ENCODE measurements at places on chromosomes 5 and 9.

DNA sequence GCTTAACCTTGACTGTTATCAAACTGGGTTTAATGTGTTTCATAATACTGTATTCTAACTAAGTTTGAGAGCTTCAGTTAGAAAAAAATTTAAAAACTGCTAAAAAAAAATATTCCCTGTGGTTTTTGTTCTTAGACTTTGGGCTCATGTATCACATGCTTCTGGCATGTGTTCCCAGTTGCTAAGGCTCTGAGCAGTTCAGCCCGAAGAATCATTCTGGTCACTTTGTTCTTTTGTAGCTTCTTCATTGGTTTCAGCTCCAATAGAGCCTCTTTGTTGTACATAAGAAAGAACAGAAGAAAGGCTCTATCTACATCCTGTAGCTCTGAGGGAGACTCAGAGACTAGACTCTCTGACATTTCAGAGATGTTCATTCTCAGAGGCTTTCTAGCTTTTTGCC, 25.6 kb downstream of the KCNN2 start:
- no peak for DNase-seq

- DNase-seq = no peak
These were observed 620.6 kb downstream of the PDE4D start for GRCh38 chr5:59272809-59273427.

DNA sequence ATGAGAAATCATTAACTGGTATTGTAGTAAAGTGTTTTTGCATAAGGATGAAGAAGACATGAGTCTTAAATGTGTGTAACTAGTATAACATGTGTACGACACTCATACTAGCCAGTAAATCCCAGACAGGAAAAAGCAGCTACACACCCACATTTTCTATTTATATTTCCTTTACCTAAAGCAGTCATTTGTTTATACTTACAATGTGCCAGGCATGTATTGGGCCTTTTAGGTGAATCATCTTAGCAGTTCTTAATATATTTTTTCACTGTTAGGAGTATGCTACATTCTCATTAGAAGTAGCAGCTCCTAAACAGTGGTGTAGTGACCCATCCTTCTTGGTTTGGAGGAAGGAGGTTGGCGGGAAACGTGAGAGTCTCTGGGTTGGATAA, 55.8 kb upstream of the TMC1 start:
- DNase-seq = no peak

GRCh38 chr5:140883373-140883772, 1.4 kb downstream of the PCDHA13 start:
- no peak for DNase-seq

DNA sequence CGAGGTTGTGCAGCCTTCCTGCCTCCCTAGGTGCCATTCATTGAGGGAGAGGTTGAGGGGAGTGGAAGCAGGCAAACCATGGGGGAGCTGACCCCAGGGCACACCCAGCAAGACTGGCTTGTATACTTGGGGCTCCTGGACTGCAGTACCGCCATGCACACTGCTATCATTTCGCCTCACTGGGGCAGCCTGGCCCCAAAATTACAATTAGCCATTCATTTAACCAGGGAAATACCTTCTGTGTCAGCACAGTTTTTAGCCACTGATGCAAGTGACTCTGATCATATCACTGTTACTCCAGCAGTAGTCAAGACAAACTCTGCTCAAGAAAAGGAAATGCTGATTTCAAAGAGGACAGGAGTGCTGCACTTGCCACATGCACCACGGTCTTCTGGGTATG, 109.7 kb downstream of the TRIO start:
- DNase-seq = no peak

GRCh38 chr9:96651626-96652025, 3.5 kb downstream of the PRXL2C start:
- DNase-seq = no peak

- no peak for DNase-seq
These were observed 11.0 kb upstream of the TRAF1 start for GRCh38 chr9:120937596-120937995.

DNA sequence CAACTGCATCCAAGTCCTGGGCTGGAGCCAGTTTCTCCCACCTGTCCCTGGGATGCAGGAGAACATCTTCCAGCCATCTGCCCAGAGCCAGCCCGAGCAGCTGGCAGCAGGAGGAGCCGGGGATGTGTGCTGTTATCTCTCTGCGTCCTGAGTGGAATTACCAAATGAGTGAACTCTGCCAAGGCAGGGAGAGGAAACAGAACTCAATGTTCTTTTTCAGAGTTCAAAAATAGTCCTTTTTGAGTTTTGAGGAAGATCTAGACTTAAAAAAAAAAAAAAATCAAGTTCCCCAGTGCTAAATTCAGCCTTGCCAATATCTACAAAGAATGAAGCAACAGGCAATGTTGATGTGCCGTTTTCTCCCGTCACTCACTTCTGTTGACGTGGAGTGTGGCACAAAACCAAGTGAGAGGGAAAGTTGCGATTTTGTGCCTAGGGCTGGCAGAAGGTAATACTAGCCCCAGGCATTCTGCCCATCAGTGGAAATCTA, 56.2 kb downstream of the TMOD1 start:
- no peak for DNase-seq

DNA sequence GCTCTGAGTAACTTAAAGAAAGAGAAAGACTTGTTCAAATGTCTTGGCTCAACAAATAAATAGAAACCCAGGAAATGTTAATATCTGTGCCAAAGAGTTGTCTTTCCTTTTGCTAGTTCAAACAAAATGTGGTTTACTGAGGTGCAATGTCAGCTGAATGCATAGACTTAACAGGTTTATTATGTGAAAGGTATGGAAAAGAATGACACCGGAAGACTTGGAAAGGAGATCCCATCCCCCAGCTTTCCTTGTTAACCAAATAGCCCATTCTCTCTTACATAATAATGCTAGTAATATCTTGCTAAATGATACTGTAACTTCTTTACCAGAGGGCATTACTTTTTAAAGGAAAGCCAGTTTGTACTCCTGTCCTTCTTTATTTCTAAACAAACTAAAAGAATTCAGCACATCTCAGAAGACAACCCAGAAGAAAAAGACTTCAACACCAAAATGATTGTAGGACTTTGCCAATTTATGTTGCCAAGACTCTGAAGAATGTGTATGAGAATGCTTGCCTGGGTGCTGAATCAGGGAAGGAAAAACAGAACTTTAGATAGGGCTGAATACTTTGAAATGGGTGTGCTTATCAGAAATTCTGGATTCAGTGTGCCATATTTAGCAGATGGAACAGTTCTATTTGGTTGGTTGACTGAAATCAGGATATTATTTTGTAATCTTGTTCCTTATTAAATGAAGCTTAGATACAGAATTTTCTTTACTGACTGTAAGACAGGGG, 344.1 kb downstream of the TMEM38B start:
- DNase-seq = no peak

DNA sequence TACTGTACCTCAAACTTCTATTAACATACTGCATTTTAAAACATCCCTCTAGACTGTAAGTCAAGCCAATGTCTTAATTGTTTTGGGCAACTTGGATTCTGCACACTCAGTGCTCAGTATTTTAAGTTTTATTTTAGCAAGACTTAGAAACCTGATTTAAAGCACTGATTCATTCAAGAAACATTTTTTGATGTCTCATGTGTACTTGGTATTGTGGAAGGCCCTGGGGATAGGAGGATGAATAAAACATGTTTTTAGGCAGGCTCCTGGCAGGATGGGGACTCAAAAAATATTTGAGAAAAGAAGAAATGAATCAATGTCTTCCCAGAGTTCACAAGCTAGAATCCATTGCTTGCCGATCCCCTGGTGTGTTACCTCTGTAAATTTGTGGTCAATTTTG, 334.0 kb upstream of the PUM3 start:
- no peak for DNase-seq

DNA sequence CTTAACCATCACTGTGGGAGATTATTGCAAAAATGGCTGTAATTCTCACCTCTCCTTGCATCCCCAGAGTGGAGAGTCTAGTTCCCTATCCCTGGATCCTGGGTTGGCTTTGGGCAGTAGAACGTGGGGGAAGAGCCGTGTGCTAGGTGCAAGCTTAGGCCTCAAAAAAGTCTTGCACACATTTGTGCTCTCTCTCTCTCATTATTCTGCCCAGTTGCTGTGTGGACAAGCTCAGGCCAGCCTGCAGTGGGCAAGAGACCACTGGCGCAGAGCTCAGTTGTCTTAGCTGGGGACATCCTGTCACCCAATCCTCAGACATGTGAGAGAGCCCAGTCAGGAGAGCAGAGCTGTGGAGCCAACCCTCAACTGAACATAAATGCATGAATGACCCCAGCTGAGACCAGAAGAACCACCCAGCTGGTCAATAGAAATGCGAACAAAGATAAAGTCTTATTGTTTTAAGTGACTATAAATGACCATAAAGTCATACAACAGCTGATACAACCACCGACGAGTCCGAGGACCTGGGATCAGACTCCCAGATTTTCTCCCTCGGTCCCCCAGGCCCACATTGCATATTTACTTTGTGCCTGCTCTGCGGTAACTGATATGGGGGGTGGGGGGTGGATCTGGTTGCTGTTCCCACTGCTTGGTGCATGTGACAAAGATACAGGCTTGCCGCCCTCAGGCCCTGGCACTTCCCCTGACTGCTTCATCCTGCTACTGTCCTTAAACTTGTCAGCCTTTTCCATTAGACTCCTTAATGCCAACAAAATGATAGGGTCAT, 166.4 kb upstream of the MVB12B start:
- no peak for DNase-seq

- no peak for DNase-seq
These were observed 43.4 kb downstream of the DBH start for GRCh38 chr9:133679466-133680061.

- DNase-seq = no peak
These were observed 234.1 kb upstream of the ANKRD55 start for GRCh38 chr5:56467176-56467717.

- DNase-seq = no peak
These were observed 2.9 kb downstream of the IPPK start for GRCh38 chr9:92666912-92667532.

Measured in stimulated activated CD4-positive, alpha-beta T cell treated with anti-CD3 and anti-CD28 coated beads, Interleukin-4, amount 100 ng/mL, for 48 hours (primary cell).